ENCODE measurements at places on chromosomes 4 and X.

DNA sequence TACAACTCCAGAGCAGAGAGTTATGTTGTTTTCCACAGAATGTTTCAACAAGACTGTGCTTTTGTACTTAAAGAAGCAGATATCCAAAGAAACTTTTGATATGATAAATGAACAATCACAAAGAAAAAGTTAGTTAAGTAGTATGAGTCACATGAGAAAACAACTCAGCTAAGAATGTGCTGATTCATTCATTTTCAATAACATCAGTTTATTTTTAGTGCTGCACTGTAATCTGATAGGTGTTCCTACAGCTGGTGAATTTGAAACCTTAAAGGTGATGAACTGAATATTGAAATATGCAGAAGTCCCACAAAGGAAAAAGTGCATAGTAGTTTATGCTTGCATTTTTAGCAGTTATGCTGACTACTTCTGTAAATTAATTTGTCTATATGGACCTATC, 180.3 kb upstream of the TENM3 start:
- no peak for DNase-seq

DNA sequence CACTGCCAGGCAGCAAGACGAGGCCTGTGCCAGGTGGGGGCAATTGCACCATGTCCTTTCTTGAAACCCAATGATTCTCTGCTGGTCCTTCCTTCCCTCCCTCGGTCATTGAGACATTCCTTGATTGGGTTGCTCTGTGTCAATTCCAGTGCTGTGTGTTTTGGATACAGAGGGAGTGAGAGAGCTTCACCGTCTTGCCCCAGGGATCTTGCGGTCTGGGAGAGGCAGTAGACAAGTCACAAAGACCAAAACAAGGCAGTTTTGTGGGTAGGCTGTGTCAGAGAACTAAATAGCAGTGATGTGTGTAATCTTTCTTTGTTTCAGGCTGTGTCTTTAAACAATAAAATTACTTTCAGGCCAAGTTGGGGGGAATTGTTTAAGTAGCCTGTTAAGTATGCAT, 38.8 kb upstream of the TADA2B start:
- no peak for DNase-seq

GRCh38 chr4:139736661-139737060, 71.0 kb downstream of the MGST2 start:
- DNase-seq: peak; percentile 20

DNA sequence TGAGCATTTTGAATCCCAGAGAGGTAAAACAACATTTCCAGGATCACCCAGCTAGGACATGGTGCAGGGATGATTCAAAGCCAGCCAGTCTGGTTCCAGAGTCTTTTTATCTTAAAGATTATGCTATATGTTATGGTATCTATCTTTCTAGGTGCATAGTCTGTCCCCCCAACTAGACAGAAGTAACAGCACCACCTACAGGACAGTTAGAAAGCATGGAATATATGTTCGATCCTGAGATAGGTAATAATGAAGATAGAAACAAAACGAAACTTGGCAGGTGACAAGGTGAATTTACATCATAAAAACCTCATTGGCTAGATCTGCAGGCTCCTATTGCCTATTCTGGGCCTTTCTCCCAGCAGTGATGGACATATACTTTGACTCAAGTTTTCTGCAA, 723.2 kb downstream of the SMARCA1 start:
- no peak for DNase-seq

DNA sequence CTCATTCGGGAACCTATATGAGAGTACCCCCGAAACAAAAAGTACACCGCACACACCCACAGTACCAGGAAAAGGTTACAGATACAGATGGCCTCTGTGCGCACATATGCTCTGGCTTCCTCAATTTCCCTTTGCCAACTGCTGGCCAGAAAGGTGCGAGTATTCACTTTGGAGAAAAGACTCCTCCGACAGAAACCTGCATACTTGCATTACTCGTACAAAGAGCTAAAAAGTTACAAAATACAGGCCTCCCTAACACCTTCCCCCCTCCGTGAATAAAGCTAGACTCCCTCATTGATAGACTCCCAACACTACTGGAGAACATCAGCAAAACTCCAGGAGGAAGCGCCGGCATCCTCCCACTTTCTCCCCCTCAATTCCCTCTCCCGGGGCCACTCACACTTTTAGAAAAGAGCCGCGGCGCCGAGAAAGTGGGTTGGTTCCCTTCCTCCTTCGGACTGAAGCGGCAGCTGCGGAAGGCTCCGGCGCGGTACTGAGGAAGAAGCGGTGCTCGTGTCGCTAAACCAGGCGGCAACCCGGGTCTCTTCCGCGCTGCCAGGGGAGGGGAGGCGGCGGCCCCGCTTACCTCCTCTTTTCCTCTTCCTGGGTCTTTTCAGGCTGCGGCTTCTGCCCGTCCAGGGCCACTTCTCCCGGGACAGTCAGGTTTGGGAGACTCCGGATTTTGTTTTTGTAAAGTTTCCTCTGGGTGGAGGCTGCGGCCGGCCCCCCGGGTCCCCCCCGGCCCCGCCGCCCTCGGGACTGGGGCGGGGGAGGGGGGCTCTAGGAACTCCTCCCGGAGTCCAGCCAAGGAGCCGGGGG, 1.1 kb downstream of the FBXW7 start:
- DNase-seq: peak; percentile 35

DNA sequence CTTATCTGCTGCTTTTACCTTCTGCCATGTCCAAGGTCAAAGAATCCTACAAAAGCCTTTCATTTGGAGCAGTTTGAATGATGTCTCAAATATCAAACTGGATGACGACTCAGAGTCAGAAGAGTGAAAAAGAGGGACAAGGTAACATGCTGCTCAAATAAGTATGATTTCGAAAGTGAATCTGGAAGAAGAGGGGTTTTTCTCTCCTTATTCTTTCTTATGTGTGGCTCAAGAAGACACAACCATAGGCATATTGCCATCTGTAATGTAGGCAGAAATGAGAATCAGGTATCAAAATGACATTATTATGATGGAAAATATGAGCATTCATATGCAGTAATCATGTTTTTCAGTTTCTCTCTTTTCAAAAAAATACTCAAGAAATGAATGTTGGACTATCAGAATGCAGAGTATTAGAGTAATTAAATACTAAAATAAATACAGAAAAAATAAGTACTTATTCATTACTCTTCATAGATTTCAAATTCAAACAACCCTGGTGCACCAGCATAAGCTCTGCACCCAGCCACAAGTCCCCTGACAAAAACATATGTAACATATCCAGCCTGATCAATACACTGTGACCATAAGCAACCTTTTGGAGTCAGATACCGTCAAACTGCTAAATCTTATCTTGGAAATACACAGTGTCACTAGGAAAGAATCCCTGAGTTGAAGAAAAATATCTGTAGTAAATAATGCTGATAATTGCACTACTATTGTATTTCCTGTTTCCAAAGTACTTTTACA, 468.6 kb downstream of the INPP4B start:
- no peak for DNase-seq

- no peak for DNase-seq
These were observed 131.2 kb upstream of the KIT start for GRCh38 chr4:54526560-54526959.

GRCh38 chrX:20729416-20729815, 462.7 kb upstream of the RPS6KA3 start:
- DNase-seq: no peak
